Chondrocyte (in vitro differentiated cells): ENCODE measurements at places on chromosomes 3 and 15.

GRCh38 chr3:157436583-157437291, at the start of gene PTX3:
PTX3 (plus strand) TSS chr3:157436850; CDS start chr3:157436934, 84 bp downstream.
- DNase-seq, result no peak

- DNase-seq, result no peak
Observed at GRCh38 chr3:70885636-70886035, 573.2 kb upstream of the MDFIC2 start.

GRCh38 chr15:62566248-62566647, 401.2 kb upstream of the C2CD4B start:
- DNase-seq, result no peak

- no peak for DNase-seq
Observed at GRCh38 chr3:70832834-70833205, 520.4 kb upstream of the MDFIC2 start.
